Activated CD8-positive, alpha-beta memory T cell treated with anti-CD3 and anti-CD28 coated beads for 1 hour (primary cell): ENCODE measurements at places on chromosomes 1 and 21.

DNA sequence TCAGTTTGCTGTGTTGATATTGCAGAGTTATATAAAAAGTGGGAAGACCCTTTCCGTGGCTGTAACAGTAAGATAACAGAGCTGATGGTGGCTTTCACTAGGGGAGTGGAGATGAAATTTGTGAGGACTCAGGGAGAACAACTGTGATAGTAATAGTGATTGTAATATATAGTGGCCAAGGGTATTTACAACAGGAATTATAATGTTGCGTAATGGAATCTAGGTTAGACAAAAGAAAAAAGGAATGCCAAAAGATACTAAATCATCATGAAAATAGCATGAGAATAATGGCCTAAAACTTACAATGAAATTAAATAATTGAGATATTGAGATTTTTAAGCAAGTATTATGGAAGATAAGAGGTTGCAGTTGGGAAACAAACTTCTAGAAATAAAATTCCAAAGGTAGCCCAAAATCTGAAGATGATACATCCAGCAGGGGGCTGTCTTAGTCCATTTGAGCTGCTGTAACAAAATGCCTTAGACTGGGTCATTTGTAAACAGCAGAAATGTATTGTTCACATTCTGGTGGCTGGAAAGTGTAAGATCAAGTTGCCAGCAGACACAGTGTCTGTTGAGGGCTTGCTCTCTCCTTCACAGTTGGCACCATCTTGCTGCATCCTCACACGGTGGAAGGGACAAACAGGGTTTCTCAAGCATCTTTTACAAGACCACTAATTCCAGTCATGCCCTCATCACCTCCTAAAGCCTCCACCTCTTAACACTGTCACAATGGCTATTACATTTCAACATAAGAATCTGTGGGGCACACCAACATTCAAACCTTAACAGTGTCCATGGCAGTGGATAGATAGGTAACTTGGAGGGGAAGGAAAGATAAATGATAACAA lies 711.2 kb downstream of the MRPL39 start:
- no peak for DNase-seq

DNA sequence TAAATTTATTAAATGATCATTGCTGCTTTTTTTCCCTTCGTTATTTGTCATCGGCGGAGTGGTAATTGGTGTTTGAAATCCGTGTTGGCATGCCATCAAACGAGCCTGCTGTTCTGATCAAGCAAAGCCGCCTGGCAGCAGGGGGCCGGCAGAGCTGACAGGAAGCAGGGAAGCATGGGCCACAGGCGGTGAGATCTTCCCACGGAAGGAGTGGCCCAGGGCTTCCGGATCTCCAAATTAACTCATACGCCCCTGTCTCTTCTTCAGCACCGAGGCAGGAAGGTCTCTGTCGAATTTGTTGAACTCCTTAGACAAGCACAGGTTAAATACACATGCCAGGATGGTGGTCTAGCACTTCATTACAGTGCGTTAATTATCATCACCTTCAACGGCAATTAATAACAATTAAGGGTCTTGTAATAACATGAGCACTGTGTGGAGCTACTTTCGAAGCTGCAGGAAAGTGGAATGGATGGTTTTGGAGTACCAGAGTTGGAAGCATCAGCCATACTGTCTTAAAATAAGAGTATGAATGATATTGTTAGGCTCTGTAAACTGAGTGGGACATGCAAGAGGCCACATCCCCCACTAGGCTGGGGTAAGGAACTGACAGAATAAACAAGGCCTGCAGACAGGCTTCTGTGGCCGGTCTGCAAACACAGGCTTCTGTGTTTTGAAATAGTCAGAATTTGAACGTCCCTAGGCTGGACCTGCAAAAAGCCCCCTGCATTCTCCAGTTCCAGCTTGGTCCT lies 199.4 kb upstream of the DAB1 start:
- no peak for DNase-seq

DNA sequence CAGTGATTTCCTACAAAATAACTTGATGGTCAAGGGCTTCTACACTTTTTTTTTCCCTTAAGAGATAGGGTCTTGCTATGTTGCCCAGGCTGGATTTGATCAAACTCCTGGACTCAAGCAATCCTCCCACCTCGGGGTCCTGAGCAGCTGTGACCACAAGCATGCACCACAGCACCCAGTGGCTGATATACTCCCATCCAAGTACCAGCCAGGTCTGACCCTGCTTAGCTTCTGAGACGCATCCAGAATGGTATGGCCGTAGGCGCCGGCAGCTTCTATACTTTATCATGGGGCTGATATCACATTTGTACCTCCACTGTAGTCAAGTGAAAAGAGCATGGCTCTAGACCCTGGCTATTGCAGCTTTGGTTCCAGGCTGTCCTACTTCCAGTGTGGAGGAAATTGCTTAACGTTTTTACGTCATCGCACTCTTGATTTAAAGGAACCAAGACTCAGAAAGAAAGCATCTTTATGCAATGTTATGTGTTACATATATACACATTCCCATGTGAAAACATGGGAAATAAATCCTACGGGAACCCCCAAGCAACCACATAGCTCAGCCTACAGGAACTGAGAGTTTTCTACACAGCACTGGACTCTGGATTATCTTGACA lies 39.5 kb downstream of the PDPN start:
- DNase-seq, result no peak

DNA sequence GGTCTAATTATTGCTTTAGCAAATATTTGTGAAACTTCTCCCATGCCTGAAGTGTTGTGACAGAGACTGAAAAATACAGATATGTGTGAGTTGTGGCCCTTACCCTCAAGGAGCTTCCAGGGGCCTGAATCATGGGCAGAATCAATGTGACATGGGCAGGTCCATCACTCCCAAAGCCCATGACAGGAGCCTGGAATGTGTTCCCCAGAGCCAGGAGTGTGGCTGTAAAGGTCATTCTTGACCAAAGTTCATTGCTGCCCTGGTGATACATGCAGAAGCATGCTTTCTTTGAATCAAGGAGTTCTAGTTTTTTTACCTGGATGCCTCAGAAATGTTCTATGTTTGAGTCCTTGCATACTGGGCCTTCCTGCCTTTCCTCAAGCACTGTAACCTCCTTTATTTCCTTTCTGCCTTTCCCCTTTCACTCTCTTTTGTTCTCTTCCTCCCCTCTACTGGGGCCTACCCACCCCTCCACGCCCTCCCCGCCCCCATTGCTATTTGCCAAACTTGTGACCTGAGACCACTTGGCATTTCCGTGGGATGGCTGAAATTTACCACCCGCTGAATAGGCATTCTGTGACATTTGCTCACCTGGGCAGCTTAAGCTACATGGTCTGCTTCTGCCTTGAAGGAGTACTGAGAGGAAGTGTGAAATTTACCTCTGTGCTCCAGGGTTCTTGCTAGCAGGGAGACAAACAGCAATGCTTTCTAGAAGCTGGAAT lies 19.7 kb downstream of the PBX1 start:
- no peak for DNase-seq

GRCh38 chr1:203271018-203271743 lies 34.1 kb upstream of the BTG2 start:
- no peak for DNase-seq
